ENCODE measurements at places on chromosomes 5 and 9.

DNA sequence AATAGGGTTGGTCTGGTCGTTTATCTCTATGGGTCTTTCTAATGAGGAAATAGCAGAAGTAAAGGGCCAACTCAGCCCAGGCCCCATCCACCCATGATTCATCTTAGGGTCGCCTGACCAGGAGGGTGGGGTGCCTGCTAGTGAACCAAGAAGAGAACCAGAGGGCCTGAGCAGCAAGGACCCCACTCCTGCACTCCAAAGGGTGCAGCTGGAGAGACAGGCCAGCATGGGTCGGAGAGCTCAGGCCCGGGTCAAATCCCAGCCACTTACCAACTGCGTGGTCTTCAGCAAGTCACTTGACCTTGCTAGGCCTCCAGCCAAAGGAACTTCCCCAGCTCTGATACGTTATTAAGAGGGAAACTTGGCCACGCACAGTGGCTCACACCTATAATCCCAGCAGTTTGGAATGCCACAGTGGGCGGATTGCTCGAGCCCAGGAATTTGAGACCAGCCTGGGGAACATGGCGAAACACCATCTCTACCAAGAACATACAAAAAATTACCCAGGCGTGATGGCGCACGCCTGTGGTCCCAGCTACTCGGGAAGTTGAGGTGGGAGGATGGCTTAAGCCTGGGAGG, 4.3 kb downstream of the BBLN start:
- no peak for DNase-seq

- DNase-seq: no peak
Measured at GRCh38 chr9:86941197-86941596, 6.1 kb downstream of the GAS1 start.

- no peak for DNase-seq
Measured at GRCh38 chr9:81968026-81968425, 20.5 kb upstream of the SPATA31D1 start.

DNA sequence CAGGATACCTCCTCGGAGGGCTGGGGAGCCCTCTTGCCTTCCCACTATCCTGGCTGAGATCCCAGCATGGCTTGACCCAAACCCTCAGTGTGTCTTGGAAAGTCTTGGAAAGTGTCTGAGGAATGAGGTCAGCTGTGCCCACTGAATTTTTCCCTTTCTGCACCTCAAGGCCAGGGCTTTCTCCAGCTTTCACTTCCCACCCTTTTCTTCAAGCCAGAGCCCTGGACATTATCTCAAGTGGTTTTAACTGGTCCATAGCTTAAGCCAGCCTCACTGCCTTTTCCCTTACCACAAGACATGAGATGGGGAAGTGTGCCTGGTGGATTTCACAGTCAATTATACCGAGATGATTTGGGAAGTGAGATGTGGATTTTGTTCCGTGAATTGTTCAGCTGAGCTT, 35.7 kb upstream of the LHX2 start:
- no peak for DNase-seq

DNA sequence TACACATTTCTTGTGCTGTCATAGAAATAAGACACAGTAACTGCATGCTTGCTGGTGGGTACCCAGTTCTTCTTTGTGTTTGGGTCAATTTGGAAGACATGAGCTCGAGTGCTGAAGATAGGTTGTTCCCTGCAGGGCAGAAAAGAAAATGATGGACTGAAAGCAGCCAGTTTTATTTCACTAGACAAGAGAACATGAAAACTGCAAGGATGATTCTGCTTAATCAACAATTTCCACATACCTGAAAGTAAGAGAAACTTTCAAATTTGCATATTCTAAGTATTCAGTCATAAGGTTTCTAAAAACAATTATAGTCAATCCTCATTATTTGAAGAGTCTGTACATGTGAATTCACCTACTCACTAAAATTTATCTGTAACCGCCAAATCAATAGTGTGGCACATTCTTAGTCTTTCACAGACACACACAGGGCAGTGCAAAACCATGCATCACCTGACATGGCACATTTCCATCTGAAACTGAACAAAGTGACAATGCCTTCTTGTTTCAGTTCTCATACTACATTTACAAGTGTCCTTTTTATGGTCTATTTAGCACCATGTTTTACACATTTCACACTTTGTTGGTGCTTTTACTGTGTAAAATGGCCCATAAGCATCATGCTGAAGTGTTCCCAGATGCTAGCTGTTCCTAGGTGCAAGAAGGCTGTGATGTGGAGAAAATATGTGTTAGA, 56.9 kb downstream of the HOMER1 start:
- no peak for DNase-seq

DNA sequence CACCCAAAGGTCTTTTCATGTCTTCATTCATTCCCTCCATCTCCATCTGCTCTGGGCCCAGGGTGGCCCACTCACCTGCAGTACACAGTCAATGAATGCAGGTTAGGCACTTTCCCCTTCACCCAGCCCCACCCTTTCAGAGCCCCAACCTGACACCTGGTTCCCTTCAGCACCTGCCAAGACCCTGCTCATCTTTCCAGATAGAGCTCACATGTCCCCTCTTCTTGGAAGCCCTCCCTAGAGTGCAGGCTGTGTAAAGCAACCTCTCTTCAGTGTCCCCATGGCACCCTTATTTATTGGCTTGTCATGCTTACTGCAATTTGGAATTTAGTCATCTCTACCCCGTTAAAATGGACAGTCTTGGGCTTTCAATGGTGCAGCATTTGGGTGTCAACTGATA, 13.0 kb upstream of the CPEB4 start:
- DNase-seq: no peak

DNA sequence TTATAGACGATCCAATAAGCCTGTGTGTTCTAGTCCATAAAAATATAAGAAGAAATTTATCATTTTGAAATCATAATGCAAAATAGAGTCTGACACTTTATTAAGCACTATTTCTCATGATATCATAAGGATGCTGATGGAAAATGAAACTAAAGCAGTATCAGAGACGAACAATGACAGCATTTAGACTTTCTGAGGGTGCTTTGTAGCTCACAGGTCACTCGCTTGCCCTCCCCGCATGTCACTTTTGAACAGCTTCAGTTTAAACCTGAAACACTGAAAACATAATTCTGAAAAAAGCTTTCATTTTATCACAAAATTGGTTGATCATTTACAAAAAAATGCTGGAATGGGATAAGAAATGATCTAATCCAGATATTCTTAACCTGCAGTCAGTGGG, 247.1 kb downstream of the EBF1 start:
- DNase-seq: no peak

DNA sequence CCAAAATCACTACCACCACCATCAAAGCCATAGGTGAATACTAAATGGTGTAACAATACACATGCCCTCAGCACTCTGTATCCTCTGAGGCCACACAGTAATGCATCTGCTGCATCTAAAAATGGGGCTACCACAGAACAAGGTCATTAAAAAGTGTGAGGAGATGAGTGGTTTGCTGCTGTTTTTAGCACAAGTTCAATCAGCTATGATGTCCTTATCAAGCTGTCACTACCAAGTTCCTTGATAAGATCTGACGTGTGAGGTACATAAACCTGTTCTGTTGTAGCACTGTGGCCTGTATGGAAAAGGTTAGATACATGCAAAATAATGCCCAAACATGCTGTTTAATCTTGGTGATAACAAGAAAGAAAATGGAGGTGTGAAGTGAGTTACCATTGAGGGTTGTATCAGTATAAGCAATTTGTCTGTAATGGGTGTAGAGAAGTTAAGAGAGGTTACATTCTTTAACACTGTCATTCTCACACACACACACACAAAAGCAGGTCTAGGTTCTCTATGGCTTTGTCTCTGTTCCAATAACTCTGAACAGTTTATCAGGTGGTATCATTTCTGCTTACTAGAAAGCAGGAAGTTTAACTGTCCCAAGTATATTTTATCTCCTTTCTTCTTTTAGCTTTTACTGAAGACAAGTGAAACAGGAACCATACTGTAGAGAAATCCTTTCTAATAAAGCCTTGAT, 252.9 kb downstream of the CWC27 start:
- no peak for DNase-seq

- DNase-seq: no peak
Measured at GRCh38 chr5:115461506-115462290, 82.9 kb downstream of the FEM1C start.

DNA sequence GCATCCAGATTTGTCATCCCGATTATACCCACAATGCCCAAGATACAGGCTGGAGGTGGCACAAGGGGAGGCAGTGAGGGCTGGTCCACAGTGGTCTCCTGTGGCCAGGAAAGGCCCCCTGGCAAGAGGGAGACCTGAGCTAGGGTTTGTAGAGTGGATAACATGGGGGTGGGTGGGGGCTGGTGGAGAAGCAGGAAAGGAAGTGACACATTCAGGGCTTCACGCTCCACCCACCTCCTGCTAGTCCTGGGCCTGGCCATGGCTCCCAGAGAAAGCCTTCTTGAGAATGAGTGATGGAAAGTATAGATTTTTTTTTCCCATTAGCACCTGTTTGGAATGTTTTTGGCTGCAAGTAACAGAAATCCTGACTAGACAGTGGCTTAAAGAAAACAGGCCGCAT, 81.3 kb downstream of the ANKRD33B start:
- DNase-seq: no peak

DNA sequence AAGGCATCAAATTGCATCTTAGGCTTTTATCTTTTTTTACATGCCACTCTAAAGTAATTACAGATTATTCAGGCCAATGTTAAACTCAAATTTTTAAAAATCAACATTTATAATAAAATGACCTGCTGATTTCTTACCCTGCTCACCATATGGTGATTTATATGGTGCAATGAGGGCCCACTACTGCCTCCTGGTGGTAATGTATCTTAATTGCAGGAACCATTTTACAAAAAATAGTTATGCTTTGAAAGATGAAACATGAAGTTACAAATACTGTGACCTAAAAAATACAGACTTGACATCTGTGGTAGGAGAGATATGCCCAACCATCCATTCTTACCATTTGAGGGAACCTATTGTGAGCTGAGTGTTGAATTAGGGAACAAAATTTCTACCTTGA, 292.6 kb upstream of the TAS2R1 start:
- DNase-seq: no peak

- no peak for DNase-seq
Measured at GRCh38 chr9:93243112-93243511, 59.2 kb downstream of the WNK2 start.

GRCh38 chr5:31731016-31731415, 92.1 kb downstream of the PDZD2 start:
- DNase-seq: no peak

DNA sequence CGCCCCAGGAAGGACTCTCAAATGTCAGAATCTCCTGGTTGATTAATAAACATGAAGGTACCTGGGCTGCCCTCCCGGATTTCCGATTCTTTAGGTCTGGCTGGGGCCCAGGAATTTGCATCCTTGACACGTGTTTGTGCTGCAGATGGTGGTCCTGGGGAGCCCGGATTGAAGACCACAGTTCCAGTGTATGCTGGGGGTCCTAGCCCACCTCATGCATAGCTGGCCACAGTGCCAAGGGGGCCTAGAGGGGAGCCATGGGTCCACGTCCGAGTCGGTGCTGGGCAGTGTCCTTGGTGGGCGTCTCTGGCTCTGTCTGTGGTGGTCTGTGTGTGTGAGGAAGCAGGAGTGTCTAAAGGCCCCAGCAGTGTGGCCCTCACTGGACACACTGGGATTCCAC, 3.2 kb downstream of the NCS1 start:
- DNase-seq: no peak

DNA sequence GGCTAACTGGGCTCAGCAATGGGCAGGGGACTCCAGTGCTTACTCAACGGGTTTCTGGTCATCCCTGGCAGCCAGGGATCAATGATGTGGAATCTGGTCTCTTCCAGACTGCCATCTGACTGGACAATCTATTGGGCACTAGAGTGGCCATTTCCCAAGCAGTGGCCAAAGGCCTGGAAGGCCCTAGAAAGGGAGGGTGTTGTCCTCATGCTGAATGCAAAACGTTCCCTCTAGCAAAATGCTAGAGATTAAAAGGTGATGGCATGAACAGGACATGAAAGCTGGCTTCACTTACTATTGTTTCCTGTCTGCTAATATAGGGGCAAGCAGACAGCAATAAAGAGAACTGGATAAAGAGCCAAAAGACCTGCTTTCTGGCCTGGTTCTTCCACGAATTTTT, 254.2 kb upstream of the PANK3 start:
- DNase-seq: no peak

DNA sequence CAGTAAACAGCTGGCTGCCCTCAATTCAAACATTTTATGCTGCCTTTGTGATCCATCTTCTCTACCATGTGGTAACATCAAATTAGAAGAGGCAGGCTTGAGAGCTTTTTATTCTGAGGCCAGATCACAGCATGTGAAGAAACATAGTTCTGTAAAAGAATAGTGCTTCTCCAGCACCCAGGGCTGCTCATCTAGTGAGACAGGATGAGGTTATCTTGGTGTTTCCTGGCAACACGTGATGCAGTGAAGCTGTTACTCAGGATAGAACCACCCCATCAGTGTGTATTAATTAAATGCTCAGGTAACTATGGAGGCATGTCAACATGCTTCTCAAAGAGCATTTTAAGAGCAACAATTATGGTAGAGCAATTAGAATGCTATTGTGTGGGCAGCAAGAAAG, 400.5 kb upstream of the ACO1 start:
- DNase-seq: no peak

GRCh38 chr5:65152131-65152530, 329.6 kb downstream of the ADAMTS6 start:
- DNase-seq: no peak

DNA sequence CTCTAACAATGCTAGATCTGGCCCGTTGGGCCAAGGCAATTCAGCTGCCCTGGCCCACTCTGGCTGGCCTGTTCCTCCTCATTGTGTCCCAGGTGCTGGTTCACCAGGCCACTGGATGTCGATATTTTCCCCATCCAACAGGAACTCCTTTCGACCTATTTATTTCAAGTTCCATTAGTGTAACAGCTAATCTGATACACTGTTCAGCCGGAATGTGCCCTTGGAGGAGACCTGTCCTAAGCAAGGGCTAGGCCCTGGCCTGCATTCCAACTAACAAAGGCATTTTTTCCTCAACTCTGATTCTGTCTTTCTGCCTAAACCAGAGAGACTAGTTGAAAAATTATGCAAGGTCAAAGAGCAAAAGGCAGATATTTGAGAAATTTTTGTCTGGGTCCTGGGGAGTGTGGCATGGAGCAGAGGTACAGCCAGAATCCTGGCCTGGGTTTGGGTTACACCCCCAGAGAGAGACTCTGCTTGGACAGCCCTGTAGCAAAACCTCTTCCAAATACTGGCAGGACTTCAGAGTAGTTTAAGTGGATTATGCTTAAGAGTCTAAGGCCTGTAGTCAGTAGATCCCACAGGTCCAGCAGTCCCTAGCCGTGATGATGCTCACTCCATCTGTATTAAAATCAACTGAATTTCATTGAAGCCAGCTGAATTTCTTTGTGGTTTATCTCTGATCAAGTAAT, 36.1 kb downstream of the MARCHF11 start:
- DNase-seq: no peak

DNA sequence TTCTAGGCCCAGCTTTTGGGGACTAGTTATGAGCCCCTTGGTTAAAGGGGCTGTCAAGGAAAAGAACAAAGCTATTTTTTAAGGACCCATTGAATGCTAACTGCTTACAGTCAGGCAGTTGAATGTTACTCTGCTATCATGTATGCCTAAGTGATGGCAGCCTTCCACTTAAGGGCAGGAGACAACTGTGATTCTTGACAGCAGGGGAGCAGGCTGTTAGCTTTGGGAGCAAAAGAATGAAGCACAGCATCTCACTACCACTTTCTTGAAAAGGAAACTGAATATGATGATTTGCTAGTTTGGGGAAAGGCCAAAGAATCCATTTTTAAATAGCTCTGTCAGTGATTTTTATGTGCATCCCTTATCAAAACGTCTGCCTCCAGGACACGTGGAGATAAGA, 221.6 kb downstream of the SH3GL2 start:
- DNase-seq: no peak

GRCh38 chr9:34954225-34954624, 3.9 kb upstream of the PHF24 start:
- DNase-seq: no peak
